ENCODE measurements at places on chromosomes 1 and 21.

DNA sequence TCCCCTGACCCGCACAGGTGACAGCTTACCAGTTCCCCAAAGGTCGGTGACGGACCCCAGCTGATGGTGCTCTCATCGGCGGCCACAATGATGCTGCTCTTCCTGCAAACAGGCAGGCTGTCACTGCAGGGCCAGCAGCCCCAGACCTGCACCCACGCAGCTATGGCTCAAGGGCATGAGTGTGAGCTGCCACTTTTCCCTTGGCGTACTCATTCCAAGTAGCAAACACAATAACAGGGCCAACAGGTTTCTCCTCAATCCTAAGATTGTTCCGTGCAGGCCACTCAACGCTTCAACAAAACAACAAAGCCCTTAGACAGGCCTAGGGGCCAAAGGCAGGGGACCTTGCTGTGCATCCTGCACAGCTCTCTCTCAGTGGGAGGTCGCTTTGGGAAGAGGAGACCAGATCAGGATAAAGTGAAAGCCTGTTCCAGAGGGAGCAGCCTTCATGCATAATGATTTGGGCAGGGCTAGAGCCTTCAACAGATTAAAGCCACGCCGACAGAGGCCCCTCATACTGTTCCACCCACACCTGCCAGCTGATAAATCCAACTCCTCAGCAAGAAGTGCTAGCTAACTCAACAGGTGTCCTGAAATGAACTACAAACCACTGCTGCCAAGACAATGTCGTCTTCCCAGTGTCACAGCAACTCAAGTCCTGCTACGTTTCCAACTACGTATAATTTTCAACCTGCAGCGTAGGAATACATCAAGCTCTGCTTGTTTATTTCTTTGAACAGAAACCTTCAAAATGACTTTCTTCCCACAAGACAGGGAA lies 27.2 kb downstream of the RCC2 start:
- no peak for DNase-seq

- no peak for DNase-seq
Observed at GRCh38 chr1:244854865-244855578, 9.3 kb downstream of the HNRNPU start.

GRCh38 chr1:167330601-167331293 lies 110.1 kb downstream of the POU2F1 start:
- no peak for DNase-seq

GRCh38 chr1:6269720-6270400 lies 9.0 kb upstream of the GPR153 start:
- DNase-seq = no peak

- no peak for DNase-seq
Observed at GRCh38 chr1:179175011-179175841, 54.3 kb downstream of the ABL2 start.

- no peak for DNase-seq
Observed at GRCh38 chr1:89453123-89453972, 71.3 kb upstream of the LRRC8B start.

- DNase-seq = peak; percentile 67
Observed at GRCh38 chr1:151790940-151791651, 796 bp upstream of the TDRKH start.

DNA sequence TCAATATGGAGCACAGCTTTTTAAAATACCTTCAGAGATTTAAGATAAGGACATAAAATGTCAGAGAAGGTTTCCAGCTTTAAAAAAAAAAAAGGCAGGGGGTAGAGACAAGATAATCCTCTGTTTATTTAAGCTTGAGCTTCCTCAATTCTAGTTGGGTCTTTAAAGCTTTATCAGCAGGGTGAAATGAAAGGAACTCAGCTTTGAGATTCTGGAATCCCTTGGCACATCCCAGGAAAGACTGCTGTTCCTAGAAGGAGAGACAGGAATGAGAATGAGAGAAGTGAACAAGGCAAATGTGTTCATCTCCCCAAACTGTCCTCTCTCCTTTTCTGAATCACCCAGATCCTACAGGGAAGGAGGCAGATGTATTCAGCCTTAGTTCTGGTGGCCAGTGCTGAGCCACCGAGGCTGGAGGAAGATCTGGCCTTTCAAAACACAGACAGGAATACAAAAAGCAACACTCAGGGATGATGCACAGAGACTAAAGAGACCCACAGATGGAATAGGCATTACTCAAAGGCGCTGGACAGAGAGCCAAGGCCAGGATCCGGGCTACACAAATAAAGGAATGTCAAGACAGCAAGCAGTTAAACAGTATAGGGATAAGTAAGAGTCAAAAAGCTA lies 385.8 kb upstream of the DUSP10 start:
- DNase-seq = no peak

DNA sequence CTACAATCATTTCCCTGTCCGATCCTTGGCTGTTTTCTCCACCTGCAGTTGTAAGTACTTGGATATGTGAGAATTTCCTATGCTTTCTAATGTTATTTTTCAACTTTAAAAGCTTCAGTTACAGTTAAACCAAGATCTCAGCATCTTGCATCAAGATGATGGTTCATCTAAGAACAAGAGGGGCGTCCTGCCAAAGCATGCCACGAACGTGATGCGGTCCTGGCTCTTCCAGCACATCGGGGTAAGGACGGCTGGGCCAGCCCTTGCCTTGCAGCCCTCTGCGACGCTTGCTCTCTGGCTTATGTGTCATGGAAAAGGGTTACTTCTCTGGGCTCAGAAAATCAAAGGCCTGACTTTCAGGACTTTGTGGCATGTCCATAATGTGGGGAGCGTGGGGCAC lies 46.8 kb downstream of the PKNOX1 start:
- DNase-seq = no peak

GRCh38 chr21:35969281-35969680 lies 91.0 kb downstream of the SETD4 start:
- DNase-seq = no peak

DNA sequence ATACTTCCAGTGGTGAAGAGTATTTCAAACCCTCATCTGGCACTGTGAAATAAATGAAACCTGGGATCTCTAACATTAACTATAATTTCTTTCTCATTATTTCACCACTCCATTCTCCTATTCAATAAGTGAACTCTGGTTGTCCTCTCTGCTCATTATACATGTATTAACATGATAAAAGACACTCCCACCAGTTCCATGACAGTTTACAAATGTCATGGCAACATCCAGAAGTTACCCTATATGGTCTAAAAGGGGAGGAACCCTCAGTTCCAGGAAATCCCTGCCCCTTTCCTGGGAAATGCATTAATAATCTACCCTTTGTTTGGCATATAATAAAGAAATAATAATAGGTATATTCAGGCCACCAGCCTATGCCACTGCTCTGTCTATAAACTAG lies 62.7 kb upstream of the BRINP3 start:
- no peak for DNase-seq

DNA sequence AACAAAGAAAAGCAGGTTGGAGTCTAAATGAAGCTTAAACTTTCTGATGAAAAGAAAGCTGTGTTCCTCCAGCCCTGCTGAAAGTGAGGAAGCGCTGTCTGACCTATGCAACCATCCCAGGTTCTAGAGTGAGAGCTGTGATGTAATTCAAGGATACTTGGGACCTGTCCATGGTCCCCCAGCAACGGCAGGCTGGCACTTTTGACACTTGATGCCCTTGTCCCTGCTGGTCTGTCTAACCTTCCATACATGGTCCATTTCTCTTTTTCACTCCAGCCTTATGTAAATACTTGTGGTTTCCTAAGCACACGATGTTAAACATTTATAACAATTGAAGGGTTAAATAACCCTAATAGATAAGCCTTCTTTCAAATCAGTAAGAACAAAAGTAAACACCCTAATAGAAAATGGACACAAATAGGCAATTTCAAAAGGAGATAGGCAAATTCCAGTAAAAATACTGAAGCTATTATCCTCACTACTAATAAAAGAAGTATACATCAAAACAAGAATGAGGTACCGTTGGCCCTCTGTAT lies 17.7 kb upstream of the KDM4A start:
- DNase-seq = no peak

DNA sequence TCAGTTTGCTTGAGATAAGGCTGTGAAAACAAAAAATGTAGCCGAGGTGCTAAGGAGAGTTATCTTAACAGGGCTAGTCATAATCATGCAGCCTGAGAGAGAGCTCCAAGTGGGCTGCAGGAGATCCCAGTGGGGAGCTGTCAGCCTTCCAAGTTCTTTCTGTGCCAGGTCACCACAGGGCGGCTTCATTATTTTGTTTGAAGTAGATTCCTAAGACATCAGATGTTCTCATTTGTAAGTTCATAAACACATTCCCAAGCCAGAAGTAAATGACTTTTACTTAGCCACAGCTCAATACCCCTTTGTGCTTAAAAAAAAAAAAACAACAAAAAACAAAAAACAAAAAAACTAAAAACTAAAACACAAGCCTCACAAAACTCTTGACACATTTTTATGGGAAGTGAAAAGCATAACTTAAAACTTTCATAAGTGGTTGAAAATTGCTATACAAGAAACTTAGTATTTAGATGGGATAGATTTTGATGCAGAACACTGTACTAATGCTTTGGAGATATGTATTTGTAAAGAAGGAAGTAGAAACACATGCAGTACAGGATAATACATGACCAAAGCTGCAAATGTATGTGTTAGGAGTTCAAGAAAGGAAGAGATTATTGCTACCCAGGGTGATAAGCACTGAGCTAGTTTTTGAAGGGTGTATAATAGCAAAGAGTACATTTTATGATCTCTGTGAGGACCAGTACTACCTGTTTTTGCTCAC lies 8.6 kb downstream of the CDC14A start:
- DNase-seq = peak; percentile 58

- no peak for DNase-seq
Observed at GRCh38 chr1:228935855-228936727, 200.8 kb downstream of the RHOU start.

- peak; percentile 85 for DNase-seq
Observed at GRCh38 chr1:110053552-110054428, 16.7 kb downstream of the ALX3 start.

GRCh38 chr1:147800804-147801203 lies 40.4 kb upstream of the GJA5 start:
- DNase-seq = no peak

DNA sequence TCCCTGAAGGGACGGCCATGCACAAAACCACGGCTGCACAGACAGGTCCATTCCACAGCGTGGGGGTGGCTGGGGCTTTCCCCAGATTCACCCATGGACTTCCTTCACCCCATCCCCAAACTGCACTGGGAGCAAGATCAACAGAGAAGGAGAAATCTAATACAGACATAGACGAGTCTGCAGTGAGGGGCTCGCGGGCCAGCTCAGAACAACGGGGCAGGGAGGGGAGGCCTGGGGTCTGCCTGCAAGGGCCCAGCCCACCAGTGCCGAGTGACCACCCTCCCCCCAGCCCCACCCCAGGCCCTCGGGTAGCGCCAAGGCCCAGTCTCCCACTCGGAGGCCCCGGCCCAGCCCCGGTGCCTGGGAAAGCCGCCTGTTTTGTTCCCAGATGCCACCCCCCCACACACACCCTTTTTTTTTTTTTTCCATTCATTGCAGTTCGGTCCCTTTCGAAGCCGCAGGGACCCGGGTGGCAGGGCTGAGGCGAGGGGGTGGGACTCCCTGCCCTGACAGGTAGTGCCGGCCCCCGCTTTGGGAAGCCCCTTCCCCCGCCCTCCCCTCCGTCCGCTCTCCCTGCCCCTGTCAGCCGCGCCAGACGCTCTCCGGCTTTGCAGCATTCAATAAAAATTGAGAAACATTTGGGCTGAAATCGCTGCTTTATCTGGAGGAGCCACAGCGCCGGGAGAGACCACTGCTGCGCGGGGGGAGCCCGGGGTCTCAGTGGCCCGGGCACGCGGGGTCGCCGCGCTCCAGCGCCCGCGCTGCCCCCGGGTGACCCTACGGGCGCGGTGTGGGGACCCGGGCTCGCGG lies 543 bp upstream of the EPHB2 start:
- DNase-seq = peak; percentile 74

DNA sequence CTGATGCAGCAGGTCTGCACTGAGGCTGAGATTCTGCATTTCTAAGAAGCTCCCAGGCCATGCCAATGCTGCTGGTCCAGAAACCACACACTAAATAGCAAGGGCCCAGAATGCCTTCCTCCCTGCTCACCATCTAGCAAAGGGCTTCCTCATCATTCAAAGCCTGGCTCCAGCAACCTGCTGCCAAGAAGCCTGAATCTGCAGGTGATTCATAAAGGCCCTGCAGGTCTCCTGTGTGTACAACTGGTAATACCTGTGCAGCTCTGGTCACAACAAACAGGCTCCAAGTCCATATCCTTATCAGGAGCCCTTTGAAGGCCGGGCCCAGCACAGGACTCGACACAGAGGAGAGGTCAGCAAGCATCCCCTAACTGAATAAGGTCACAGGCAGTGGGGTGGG lies 26.7 kb downstream of the GLIS1 start:
- DNase-seq = no peak

- no peak for DNase-seq
Observed at GRCh38 chr1:64484651-64485050, 14.7 kb downstream of the CACHD1 start.

DNA sequence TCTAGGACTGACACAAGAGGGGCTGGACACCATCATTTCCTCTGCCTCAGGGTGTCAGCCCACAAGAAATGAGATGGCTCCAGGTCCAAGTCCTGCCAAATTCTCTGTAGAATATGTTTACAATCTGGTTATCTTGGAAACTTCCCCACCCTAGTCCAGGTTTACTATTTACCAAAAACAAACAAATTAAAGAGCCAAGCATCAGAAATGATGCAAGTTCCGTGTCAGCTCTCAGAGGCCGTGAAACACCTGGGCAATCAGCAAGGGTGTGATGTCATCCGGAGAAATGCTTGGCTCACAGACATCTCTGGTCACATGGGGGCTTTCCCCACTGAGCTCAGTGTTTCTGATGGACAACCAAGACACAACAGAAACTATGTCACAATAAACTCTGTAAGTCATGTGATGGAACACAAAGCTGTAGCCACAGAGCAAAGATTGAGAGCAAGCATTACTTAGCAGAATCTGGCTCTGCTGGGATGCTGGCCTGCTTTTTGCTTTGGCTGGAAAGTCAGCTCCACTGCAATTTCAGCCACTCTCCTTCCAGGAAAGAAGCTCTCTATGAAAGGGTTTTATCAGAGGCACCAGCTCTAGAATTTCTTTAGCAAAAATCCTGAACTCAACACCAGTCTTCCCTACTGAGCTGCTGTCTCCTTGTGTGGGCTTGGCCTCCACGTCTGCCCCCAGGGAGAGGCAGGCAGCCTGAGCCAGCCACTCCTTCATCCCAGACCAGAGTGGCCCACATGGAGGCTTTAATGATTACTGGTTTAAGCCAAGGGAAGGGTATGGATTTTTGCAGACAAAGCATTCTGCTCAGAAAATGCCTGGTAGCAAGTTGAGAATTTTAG lies 55.9 kb downstream of the NENF start:
- no peak for DNase-seq
